ENCODE measurements at places on chromosomes 2 and 18.

- DNase-seq, result no peak
These were observed 10.2 kb downstream of the TMEM247 start for GRCh38 chr2:46489423-46490174.

GRCh38 chr2:238596571-238597551 lies 170.1 kb downstream of the ASB1 start:
- DNase-seq, result no peak

GRCh38 chr18:50987261-50987660 lies 19.4 kb downstream of the ELAC1 start:
- no peak for DNase-seq

- no peak for DNase-seq
These were observed 60.6 kb upstream of the HS6ST1 start for GRCh38 chr2:128379021-128380015.

- DNase-seq, result no peak
These were observed 4.6 kb downstream of the AFG3L2 start for GRCh38 chr18:12372406-12372805.

Measured in activated CD4-positive, alpha-beta T cell treated with anti-CD3 and anti-CD28 coated beads, Interleukin-2, amount 50 U/mL, for 48 hours (primary cell).